ENCODE measurements at places on chromosomes 16 and 17.

- no peak for DNase-seq
These were observed 127.8 kb upstream of the KCNJ16 start for GRCh38 chr17:69947027-69947759.

DNA sequence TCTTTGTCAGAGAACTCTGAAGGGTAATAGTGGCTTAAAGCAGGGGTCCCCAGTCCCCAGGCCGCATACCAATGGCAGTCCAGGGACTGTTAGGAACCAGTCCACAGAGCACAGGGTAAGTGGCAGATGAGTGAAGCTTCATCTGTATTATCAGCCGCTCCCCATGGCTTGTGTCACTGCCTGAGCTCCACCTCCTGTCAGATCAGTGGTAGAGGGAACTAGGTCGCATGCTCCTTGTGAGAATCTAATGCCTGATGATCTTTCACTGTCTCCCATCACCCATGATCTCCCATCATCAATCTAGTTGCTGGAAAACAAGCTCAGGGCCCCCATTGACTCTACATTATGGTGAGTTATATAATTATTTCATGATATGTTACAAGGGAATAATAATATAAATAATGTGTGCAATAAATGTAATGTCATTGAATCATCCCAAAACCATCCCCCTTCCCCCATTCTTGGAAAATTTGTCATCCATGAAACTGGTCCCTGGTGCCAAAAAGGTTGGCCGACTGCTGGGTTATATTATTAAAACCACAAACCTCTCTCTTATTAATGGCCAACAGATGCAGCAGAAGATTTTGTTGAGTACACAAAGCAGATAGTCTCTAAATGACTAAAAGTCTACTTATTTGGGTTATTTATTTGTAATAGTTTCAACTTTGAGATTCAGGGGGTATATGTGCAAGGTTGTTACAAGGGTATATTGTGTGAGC is 782.7 kb downstream of the CDH11 start:
- no peak for DNase-seq

GRCh38 chr17:50355701-50356341 is 9.9 kb downstream of the XYLT2 start:
- no peak for DNase-seq

DNA sequence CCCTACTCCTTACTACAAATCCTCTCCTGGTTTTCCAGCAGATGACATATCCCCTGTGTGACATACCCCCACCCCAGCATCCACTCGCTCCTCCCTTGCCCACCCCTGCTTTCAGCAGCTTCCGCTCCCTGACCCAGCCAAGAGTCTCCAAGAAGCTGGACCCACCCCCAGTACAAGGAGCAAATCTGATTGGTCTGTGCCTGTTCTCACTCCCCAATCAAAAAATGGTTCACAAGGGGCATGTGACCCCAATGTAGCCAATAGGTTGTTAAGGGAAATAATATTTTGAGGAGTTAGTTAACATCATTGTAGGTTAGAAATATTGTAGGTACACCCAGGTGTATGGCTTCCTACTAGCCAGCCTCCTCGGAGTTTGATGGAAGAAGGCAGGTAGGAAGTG is 70.1 kb downstream of the GP2 start:
- DNase-seq: no peak

- no peak for DNase-seq
These were observed 162.6 kb downstream of the TMEM132E start for GRCh38 chr17:34741967-34742366.

- DNase-seq: no peak
These were observed 837 bp upstream of the PRDM7 start for GRCh38 chr16:90077757-90078578.

DNA sequence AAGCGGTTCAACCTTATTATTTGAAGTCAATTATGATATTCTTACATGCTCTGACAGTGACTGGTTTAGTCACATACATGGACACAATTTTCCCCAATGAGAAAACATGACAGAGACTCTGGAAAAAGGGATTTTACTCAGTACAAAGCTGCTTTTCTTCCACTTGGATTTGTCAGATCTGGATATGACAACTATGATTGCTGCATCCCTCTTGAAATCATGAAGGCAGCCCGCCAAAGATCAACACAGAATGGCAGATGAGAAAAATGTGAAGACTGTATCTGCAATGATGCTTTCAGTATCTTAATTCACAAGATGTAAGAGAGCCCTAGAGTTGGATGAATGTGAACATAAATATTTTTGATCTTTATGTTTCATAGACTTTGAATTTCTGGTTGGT is 439.6 kb downstream of the CDH8 start:
- DNase-seq: no peak

DNA sequence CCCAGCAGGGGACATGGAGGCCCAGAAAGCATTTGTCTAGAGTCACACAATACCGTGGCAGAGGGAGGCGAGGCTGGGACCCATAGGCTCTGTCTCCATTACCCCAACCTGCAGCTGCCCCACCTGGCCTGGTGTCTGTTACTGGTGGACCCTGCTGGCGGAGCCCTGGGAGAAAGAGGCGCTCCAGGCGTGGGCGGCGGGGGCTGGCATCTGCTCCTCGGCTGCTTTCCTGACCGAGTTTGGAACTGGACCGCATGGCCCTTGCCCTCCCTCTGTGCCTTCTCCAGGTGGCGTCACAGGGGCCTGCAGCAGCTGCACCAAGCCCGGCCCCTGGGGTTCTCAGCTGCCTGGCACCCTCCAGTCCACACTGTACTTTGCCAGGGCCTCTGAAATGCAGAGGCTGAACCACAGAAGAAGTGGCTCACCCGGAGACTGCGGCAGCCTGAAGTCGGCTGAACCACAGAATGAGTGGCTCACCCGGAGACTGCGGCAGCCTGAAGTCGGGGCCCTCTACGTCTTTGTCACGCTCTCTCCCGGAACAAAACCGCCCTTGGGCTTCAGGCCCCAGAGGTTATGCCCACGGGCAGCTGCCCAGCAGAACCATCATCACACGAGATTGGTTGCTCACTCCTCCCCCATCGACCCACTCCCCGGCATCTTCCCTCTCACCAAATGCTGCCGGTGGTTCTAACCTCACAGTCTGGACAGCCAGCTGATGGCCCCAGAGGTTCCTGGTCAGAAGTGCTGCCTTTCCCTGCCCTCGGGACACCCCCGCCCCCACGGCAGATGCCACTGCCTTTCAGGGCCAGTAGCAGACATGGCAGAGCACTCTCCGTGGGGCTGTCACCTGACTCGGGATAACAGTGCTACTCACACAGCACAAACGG is 20.2 kb downstream of the CBFA2T3 start:
- no peak for DNase-seq

GRCh38 chr17:6257336-6257735 is 177.6 kb downstream of the AIPL1 start:
- DNase-seq: no peak

DNA sequence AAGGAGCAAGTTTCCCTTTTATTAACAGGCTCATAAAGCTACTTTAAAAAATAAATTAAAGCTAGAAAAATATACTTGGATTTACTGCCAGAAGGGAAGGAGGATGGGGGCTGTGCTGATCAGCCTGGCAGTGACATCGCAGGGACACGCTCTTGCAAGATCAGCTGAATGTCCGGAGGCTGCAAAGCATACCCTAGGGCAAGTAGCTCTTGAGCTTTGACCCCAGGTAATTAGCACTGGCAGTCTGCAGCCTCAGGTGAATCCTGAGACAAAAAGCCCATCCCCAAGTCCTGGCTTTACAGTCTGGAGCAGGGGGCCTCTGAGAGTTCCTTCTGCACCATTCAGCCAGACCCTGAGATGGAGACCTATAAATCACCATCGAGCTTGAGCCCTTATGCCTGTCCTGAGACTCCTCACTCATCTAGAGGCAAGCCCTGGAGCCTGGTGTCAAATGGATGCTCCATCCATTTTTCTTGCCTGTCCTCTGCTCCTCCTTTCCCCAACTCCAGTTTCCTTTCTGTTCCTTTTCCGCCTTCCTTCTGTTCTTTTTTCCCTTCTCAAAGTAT is 131.7 kb downstream of the TMEM114 start:
- no peak for DNase-seq

DNA sequence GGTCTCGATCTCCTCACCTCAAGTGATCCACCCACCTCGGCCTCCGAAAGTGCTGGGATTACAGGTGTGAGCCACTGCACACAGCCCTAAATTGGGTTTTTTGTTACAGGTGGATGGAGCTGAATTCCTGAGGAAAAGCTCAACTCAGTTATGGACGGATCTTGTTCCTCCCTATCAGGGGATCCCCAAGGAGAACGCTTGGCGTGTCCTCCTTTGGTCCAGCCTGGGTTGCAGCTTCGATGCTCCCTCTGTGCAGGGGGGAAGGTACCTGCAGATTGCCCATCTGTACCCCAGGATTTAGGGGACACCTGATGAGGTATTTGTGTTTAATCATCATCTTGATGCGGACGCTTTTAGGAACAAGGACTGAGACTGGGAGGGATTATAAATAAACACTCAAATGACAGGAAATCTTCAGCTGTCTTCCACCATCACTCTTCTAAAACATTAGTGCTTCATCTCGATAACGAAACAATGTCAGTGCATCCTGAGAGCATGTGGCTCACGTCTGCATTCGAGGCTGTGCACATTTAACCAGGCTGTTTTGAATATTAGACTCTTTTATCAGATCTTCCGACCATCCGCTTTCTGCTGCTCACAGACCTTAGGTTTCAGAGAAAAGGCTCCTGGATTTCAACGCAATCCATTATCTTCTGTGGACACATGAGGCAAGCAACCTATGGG is 18.2 kb upstream of the MEIOB start:
- no peak for DNase-seq

- no peak for DNase-seq
These were observed 225.9 kb upstream of the EEF2KMT start for GRCh38 chr16:5323284-5324141.

DNA sequence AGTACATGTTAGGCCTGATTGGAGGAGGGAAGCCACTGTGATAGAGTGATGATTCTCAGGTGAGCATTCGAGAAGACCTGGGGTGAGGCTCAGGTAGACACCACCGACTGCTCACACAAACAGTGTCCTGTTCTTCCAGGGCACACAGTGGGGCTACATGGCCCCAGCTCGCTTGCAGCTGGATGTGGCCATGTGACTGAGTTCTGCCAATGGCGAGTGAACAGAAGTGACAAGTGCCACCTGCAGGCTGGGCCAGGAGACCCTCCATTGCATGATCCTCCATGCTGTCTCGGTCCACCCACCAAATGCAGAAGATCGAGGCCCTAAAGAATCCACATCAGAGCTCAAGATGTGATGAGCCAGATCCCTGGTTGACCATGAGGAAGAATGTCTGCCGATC is 6.2 kb downstream of the CES5A start:
- DNase-seq: no peak

DNA sequence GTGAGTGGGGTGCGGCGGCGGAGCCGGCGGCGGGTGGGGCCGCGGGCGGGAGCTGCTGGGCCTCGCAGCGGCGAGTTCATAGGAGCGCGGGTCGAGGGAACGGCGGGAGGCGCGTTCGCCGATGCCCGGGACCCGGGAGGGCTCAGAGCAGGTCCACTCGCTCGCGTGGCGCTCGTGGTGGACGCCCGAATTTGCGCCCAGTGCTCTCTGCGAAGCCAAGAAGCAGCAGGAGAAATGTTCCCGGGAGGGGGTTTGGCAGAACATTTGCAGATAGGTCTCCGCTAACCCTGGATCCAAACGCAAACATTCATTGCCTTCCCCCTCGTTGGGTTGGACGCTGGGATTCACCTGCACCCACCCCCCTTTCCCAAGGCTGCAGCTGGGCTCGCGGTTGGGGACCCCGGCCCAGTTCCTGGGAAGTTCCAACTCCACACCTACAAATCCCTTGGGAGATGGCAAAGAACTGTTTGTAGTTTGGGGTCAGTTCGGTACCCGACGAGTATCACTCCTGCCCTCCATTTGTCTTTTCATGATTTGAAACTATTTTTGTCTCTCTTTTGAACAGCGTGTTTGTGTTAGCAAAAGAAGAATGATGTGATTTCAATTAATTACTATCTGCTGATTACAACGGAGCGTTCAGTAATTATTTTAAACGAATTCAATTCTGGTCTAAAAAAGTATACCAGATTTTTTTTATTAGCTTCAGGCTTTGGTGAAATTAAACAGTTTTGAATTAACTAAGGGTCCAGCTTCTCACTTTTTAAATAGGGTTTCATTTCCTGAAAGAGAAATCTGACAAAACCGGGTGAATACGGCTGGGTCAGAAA is 2.3 kb downstream of the NTN1 start:
- DNase-seq: no peak

DNA sequence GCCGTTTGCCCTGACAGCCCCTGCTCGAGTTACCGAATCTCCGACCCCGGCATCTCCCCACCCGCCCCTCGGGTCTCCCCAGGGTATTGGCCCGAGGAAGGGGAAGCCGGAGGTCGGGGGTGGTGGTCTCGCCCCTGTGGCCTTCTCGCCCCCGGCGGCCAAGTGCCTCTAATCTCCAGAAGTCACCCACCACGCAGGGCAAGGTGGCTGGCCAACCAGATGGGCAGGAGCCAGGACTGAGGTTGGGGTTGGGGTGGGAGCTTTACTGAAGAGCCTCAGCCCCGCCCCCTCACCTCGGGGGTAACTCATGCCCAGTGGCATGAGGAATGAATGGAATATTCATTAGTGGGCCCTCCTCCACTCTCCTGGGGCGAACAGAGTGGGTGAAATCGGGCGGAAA is 637 bp downstream of the DHRS11 start:
- peak; percentile 10 for DNase-seq

- DNase-seq: no peak
These were observed 24.3 kb downstream of the USP43 start for GRCh38 chr17:9669551-9670008.

- DNase-seq: no peak
These were observed 36.4 kb downstream of the SEC14L1 start for GRCh38 chr17:77177002-77177741.

- DNase-seq: peak; percentile 86
These were observed 17.6 kb upstream of the ABR start for GRCh38 chr17:1197379-1197778.
